ENCODE measurements at places on chromosomes 7 and 10.

DNA sequence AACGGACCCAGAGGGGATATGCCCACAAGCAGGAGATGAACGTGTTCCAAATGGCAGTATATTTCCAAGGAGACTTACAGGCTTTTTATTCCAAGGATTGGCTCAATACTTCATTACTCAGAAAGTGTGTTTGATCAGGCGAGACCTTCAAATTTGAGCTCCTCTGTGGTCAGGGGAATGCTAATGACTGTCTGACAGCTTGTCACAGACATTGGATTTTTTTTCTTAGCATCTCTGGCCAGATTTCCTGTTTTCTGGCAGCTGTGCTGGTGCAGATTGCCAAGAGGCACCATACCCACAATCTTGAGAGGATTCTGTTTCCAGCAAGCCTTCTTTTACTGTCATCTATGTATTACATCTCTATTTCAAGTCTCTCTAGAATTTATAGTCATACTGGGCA, 93.8 kb downstream of the C1GALT1 start:
- no peak for DNase-seq

DNA sequence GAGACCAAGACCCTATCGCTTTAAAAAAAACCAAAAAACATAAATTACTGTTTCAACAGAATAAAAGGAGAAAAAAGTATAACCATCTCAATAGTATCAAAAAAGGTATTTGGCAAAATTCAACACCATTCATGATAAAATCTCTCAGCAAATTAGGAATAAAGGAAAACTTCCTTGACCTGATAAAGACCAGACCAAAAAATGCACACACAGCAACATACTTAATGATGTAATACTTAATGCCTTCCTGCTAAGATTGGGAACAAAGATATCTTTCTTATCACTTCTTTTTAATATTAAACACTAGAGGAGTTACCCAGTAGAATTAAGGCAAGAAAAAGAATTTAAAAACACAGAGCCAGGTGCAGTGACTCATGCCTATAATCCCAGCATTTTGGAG, 79.3 kb downstream of the CNOT4 start:
- no peak for DNase-seq

- no peak for DNase-seq
Measured at GRCh38 chr10:57996536-57996935, 271.2 kb downstream of the IPMK start.

GRCh38 chr10:88896994-88897853, 17.2 kb downstream of the STAMBPL1 start:
- no peak for DNase-seq

- no peak for DNase-seq
Measured at GRCh38 chr7:12458520-12459131, 55.0 kb upstream of the VWDE start.

DNA sequence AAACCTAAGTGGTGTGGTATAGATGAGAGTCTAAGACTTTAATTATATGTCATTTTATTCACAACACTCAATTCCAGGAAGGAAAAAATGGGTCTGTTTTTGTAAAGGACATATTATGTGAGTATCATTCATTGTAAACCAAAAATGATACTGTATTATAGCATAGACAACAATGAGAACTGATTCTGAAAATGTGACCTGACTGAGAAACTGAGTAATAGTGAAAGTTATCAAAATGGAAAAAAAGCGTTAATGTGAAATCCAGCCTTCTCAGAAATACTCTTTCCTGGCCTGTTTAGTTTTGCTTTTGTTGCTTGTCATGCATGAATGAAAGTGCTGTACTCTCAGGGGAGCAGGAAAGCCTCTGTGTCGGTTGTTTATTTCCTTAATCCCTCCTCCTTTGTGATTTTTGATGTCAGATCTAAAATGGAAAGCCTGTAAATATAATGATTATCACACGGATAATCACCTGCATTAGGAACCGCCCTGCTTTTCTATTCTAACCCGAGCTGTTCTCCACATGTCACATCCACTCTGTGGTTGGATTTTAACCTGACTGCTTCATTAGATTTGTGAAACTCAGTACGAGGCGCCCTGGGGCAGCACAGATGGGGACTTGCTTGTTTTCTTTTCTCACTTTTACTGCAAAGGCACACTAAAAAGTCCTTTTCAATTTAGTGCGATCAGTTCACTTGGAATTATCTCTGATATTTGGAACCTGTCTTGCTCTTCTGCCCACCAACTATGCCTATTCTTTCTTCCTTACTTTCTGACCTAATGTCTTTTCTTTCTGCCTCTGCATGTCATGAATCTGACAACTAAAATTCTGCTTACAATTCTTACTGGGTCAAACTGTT, 240.9 kb upstream of the KAT6B start:
- no peak for DNase-seq

- DNase-seq: no peak
Measured at GRCh38 chr7:142030848-142031247, 35.2 kb downstream of the MGAM start.

DNA sequence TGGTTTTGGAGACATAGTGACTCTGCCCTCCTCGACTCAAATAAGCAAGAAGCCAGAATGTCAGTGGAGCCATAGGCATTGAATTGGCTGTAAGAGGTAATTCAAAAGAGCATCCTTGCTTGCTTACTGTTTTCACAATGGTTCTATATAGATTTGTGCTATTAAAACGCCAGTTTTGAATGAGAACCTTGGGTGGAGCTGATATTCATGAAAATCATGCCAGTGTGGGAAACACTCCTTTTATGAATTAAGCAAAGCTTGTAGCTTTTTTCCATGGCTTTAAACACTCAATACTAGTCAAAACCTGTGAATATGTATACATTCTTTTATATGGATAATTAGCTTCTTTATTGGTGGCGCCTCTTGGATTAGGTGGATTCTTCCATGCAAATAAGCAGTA, 252.5 kb downstream of the SLC25A13 start:
- no peak for DNase-seq

GRCh38 chr10:2984682-2985081, 82.7 kb upstream of the PFKP start:
- DNase-seq: no peak

DNA sequence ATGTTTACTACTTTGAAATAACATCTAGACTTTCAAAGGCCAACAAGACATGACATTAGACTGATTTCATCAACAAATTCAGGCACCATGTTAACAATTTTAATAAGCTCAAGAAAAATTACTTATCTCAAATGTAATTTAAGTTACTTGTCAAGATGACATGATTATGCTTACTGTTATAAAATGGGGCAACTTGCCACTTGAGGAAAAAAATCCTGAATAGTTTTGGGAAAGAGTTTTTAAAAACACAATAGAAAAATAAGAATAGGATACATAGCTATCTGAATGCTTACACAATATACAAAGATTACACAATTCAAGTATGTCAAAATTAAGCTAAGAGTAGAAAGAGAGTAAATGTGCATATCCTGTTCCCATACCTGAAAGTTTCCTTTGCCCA, 85.4 kb downstream of the RNF32 start:
- no peak for DNase-seq

DNA sequence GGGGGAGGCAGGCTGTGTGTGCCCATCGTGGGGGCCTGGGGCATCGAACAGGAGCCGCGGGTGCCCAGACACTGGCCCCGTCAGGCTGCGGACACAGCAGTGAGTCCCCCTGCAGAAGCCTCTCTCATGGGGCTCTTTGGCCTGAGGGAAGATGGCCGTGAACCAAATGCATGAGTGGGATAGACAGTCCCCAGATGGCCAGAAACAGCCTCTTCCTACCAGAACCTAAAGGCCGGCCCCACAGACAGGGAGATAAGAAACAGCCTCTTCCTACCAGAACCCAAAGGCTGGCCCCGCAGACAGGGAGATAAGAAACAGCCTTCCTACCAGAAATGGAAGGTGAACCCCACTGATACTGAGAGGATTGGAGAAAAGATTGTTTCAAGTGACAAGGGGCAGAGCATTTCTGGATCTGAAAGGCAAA, 16.6 kb downstream of the IDI2 start:
- DNase-seq: no peak

DNA sequence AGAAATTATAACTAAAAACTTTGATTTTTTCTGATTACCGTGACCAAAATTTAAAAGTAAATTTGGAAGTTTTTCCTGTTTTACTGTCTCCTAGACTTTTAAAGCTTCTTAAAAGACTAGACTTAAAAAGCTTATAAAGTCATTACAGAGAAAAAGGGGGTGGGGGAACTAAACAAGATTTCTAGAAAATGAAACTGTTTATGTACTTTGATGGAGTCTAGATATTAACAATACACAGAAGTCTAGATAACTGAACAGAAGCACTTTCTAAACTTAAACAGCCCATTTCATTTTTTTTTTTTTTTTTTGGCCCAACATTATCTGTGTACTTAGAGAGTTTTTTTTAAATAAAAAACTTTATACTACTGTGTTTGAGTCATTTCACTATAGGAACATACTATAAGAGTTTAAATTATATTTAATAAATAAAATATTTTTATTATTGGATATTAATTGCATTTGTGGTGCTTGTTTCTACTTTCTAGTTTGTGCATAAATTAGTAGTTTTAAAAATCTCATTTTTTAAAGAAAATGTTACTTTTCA, 98.5 kb downstream of the PHTF2 start:
- no peak for DNase-seq

- no peak for DNase-seq
Measured at GRCh38 chr7:23470330-23471105, at the start of gene IGF2BP3. IGF2BP3 (minus strand) TSS chr7:23470491; CDS start chr7:23470110, 381 bp downstream.

DNA sequence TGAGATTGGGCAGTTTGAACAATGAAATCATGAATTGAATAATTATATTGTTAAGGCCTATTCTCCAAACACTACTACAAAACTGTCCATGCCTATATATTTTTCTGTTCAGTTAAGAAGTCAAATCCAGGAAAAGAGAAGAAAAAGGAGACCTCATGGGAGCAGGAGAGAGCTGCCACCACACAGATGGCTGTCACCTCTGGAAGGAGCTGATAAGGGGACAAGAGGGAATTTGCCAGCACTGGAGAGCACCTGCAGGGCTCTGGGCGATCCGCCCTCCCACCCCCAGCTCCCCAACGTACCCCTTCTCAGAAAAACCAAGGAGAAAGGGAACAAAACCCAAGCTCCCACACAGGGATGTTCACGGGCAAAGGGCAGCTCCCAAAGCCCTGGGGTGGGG, 227.8 kb downstream of the TNS3 start:
- no peak for DNase-seq
